ENCODE measurements at places on chromosomes 2 and 18. TPM values are rescaled to one million over a fixed set of nuclear protein-coding genes. Genes with fewer than 3 reads are reported as not detected.

GRCh38 chr2:238123218-238123971 is 15.1 kb upstream of the KLHL30 start:
- DNase-seq: no peak

DNA sequence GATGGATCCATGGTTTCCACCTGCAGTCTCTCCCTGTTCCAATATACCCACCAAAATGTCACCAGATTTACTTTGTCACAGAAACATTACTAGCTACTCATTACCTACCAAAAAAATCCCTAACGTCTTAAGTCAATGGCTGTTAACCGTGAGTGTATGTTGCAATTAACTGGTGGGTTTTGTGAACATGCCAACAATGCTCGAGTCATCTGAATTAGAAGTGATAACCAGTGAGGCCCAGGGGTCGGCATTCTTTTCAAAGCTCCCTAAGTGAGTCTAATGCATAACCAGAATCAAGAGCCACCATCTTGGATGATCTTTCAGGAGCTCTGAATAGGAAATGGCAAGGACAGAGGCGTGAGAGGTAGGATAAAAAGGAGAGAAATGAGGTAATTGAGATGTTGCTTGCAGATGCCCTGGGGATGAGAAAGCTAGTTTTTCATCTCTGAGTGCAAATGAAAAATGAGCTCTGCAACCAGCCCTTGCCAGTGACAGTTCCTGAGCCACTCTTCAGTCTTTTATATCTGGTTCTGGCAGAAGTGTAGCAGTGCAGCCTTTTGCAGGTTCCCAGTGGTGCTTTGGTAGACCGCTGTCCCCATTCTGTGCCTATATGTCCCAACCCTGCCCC is 130.0 kb upstream of the RND3 start:
- DNase-seq: no peak

GRCh38 chr2:113760400-113760799 is 4.0 kb upstream of the SLC35F5 start:
- no peak for DNase-seq

GRCh38 chr2:11990576-11990975 is 244.1 kb downstream of the LPIN1 start:
- no peak for DNase-seq

DNA sequence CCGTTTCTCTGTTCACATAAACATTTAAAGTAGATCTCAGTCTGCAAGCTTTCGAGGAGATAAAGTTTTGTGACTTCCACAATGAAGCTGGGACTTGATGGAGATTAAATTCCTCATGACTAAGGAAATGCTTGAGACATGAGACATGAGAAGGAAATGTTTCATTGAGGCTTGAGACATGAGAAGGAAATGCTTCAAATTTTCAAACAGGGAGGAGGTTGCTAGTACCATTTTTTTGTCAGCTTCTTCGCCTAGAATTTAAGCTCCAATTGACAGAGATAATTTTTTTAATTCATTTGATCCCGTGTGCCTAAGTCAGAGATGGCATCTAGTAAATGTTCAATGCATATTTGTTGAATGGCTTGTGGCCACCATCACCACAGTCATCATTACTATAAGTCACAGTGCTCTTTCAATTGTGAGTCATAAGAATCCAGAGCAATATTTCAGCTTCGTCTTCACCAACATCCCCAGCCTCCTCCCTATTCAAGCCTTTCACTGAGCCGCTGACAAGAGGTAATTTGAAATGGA is 543 bp upstream of the MARCHF4 start:
- no peak for DNase-seq

The SLC8A1 gene
- total RNA-seq: 22.8 TPM

The ZNF532 gene
- total RNA-seq: 22.5 TPM

Data from transverse colon (tissue), 4 donors.